ENCODE measurements at places on chromosomes 3 and 15.

GRCh38 chr3:152230370-152230769 is 38.4 kb upstream of the MBNL1 start:
- no peak for DNase-seq

DNA sequence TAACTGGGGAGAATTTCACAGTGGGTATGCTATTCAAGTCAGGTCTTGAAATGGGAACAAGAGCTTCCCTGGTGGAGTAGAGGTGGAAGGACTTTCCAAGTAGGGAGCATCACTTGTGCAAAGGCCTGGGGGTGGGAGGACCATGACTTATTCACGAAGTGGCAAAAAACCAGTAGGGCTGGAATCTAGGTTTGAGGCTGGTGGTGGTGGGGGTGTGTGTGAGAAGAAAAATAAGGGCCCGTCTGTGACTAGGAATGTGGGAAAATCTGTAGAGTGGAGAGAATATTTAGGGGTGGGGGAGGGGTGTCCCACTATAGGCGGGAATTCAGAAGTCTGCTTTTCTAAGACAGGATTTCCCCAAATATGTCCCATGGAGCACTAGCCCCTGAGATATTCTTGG is 271.9 kb upstream of the TBL1XR1 start:
- DNase-seq = no peak

- DNase-seq = no peak
Observed at GRCh38 chr3:195012571-195012970, 258.4 kb downstream of the XXYLT1 start.

DNA sequence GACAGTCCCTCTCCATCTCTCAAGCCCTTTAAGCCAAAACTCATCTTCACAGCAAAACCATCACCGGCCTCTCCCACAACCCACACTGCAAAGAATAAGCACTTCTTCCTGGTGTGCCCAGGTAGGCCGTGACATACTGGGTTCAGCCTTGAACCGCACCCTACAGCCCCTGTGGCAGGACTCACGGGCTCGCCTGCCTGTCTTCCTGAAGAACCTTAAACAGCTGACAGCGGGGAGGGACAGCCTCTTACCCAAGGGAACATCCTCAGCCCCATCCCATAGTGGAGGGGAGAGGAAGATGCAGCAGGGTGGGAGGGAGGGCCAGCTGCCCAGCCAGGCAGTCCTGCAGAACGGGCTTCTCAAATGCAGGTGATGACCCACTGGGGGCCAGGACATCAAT is 40.2 kb downstream of the TBC1D2B start:
- no peak for DNase-seq

DNA sequence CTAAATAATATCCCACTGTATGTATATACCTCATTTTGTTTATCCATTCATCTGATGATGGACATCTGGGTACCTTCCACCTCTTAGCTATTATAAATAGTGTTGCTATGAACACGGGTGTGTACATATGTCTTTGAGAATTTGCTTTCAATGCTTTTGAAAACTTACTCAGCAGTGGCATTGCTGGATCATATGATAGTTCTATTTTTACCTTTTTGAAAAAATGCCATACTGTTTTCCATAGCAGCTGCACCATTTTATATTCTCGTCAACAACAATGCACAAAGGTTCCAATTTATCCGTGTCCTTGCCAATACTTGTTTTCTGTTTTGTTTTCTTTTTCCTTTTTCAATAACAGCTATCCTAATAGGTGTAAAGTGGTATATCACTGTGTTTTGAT is 77.1 kb downstream of the PEAK1 start:
- DNase-seq = peak; percentile 49
